Vagina (tissue), 2 donors: ENCODE measurements at places on chromosomes 3 and 15.

DNA sequence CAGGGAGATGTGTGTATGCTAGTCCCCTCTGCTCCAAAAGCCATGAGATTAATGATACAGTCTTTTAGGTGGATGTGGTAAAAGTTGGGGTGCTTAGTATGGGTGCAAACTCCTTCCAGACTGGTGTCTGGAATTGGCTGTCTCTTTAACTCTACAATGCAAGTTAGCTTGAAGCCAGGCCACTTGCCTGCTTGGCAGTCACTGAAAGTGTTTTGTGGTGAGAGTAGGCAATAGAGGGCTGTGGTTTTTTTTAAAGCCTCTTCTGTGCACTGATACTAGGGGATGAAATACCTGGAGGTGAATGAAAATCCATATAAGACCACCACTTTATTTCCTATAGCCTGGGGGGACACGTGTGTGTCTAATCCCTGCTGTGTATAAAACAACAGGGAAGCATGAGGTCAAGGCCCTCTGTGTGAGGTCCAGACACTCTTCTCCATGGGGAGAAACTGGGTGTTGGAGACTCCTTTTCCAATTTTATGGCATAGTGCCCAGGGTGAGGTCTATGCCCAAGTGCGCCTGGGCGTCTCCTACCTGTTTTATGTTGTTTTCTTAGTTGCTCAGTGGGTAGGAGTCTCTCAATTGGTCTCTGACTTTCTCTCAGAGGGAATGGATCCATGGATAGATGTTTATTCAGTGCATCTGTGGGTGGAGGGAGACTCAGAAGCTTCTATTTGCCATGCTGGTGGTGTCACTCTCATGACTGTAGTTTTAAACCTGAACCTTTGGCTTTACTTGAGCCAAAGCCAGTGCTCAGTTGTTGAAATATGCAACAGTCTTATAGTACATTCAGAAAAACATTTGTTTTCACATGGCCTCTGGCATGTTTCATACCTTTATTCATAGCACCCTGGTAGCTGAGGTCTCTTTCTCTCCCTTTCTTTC is 327.8 kb upstream of the ATP11B start:
- no peaks in the 10 kb centered on the region for H3K27me3 ChIP-seq
- H3K4me1 ChIP-seq = no peaks in the 10 kb centered on the region
- no peaks in the 10 kb centered on the region for H3K36me3 ChIP-seq
- DNase-seq = no peak
- H3K4me3 ChIP-seq = no peak overlapping the region

DNA sequence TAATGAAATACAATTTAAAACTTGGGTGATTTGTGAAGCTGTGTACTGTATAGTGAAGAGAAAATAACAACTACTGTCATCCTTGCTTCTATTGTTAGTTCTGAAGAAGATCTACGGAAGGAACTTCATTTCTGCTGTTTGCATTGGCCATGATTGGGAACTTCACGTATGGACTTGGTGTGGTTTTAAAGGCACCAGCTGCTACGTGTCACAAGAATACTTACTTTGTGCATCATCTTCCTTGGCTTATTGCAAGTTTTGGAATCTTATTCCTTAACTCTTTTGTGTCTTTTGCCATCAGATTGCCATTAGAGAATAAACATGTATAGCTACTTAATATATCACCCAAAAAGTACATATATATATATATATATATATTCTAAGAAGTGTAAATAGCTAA is 75.0 kb upstream of the VEPH1 start:
- no peaks in the 10 kb centered on the region for H3K4me1 ChIP-seq
- H3K27ac ChIP-seq = no peak overlapping the region
- no peaks in the 10 kb centered on the region for H3K27me3 ChIP-seq
- no peaks in the 10 kb centered on the region for H3K36me3 ChIP-seq
- H3K4me3 ChIP-seq = no peak overlapping the region

DNA sequence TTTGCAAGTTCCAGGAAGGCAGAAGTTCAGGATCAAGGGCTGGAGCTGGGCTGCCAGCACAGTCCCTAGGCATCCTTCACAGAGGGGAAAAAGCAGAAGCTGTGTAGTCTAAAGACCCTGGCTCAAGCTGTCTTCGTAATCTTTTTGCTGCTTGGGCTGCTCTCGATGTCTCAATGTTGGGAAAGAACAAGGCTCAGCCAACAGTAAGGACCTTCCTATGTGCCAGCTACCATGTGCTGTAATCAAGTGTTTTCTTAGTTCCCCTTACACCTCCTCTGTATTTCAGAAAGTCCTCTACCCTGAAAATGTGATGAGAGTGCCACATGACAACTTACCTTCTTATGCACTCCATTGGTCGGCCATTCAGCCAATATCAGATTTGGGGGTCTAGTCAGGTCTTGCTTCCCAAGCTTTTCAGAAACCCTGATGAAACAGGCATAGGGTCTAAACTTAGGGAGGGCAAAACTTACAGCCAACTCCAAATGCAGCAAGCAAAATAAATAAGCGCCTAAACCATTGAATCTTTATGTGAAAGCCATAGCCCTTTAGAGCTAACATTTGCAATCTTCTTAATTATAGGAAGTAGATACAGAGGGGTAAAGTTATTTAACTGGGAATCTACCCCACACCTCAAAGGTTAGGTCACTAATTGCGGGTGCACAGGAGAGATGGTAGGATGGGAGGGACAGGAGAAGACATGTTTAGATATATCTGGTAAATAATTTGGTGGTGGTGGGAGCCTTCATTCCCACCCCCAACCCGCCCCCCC is 1.2 kb upstream of the EDEM1 start:
- no peak for DNase-seq
- no peak overlapping the region for H3K27ac ChIP-seq
- H3K4me3 ChIP-seq = peak overlapping the region; percentile 77
- peaks cover 37% of the 10 kb centered on the region for H3K4me1 ChIP-seq

DNA sequence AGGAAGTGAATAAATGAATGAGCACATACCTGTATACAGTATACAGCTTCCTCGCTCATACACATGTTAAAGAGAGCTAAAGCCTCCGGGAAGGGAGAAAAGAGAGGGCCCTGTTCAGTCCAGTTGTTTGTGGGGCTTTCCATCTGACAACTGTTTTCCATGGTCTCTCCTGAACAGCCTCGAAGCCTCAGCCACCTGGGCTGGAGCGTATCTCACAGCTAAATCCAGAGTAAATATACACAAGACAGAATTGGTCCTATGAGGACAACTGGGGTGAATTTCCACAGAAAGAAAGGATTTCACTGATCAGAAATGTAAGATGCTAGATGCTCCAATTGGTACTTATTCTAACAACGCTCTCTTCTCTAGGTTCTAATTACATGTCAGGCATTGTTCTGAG is 103.5 kb downstream of the LIPC start:
- no peak for DNase-seq
- H3K27ac ChIP-seq = no peak overlapping the region
- H3K4me1 ChIP-seq = no peaks in the 10 kb centered on the region
- H3K4me3 ChIP-seq = no peak overlapping the region
- no peaks in the 10 kb centered on the region for H3K27me3 ChIP-seq

GRCh38 chr15:68289621-68290352 is 12.2 kb downstream of the FEM1B start:
- peaks cover 52% of the 10 kb centered on the region for H3K4me1 ChIP-seq
- H3K27me3 ChIP-seq = no peaks in the 10 kb centered on the region
- DNase-seq = peak; percentile 72
- no peaks in the 10 kb centered on the region for H3K36me3 ChIP-seq
- H3K4me3 ChIP-seq = no peak overlapping the region

DNA sequence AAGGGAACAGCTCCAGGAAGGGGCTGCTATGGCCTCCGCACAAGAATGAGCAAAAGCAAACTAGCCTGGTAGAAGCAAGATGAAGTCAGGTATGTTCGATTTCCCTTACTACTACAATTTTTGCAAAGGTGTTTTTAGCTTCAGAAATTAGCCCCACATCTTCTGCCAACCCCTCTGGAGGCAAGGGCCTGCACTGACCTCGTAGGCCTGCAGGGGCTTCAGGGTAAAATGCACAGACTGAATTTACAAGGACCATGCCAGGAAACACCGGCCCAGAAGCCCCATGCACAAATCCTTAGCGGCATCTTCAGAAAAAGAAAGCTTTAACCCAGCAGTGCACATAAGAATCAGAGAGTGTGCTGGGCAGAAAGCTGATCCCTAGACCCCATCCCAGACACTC is 53.0 kb downstream of the SLC6A1 start:
- H3K4me1 ChIP-seq = no peaks in the 10 kb centered on the region
- no peaks in the 10 kb centered on the region for H3K36me3 ChIP-seq
- H3K4me3 ChIP-seq = no peak overlapping the region
- H3K27me3 ChIP-seq = no peaks in the 10 kb centered on the region
- no peak for DNase-seq
- no peak overlapping the region for H3K27ac ChIP-seq

DNA sequence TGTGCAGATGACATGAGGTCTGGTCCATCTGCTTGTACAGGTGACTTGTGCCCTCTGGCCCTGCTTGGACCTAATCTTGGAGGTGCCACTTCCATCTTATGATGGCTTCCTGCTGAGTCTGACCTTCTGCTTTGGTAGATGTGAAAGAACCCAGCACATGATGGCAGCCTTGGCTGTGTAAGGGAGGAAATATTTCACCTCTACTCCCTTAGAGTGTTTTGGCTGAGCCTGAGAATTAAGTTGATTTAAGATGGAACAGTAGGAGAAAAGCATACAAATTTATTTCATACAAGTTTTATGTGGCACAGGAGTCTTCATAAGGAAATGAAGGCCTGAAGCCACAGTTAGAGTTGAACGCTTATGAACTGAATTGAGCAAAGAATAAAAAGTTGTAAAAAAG is 27.6 kb upstream of the CDCP1 start:
- H3K36me3 ChIP-seq = no peaks in the 10 kb centered on the region
- H3K4me3 ChIP-seq = no peak overlapping the region
- H3K27me3 ChIP-seq = no peaks in the 10 kb centered on the region
- peaks cover 13% of the 10 kb centered on the region for H3K4me1 ChIP-seq
- no peak overlapping the region for H3K27ac ChIP-seq

DNA sequence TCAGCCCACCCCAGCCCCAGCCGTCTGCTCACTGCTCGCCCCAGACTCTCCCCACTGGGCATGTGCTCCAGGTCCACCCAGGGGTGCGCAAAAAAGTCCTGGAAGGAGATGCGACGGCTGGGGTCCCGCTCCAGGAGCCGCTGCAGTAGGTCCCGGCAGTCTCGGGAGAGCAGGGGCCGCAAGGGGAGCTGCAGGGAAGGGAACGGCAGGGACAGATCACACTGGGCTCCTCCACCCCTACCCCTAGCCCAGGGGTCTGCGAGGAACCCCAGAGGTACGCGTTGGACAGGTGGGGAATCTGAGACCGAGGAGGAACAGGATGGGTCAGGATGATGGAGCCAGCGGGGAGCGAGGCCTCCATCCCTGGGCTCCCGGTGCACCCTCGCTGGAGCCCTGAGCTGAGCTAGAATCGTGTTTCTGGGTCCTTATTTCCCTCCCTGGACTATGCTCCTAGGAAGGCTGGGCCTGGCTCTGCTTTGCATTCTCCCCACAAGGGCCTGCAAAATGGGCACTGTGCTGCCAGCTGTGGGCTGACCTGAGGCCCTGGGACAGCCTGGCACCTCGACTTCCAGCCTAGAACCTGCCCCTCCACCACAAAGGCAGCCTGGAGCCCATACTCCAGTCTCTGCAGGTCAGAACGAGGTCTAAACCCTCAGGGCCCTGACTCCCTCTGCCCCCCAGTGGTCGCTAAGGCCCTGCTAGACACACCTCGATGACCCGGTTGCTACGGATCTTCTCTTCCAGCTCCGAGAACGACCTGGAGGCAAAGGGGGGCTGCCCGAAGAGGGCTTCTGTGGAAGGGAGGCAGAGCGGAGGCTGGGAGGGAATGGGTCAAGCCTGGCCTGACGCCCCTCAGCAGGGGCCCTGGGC is 3.2 kb downstream of the ULK3 start:
- peaks cover 37% of the 10 kb centered on the region for H3K4me1 ChIP-seq
- DNase-seq = no peak
- no peak overlapping the region for H3K27ac ChIP-seq
- H3K27me3 ChIP-seq = no peaks in the 10 kb centered on the region

DNA sequence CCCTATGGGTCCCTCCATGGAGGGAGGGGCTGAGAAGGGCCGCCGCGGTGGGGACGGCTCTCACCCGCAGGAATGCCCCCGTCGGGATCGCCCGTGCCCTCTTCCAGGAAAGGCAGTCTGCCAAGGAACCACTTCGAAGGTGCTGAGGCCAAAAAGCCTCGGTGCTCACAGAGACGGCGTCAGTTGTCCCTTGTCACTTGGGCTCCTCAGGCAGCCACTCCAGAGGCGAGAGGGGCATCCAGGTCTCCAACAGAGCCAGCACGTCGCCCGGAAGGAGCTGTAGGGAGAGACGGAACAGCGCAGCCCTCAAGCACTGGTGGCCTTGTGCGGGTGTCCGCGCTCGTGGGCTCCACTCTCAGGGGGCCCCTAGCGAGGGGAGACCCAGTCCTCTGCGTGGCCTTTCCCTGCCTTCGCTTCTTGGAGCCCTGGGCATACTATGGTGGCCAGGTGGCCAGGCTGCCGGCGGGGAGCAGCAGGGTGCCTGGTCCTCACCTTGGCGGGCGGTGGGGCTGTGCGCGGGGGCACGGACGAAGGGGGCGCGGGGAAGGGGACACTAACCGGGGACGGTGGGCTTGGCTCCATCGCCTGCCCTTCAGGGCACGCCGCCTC is 994 bp downstream of the MESP1 start:
- peak overlapping the region; percentile 51 for H3K4me3 ChIP-seq
- no peaks in the 10 kb centered on the region for H3K36me3 ChIP-seq
- H3K27me3 ChIP-seq = no peaks in the 10 kb centered on the region

DNA sequence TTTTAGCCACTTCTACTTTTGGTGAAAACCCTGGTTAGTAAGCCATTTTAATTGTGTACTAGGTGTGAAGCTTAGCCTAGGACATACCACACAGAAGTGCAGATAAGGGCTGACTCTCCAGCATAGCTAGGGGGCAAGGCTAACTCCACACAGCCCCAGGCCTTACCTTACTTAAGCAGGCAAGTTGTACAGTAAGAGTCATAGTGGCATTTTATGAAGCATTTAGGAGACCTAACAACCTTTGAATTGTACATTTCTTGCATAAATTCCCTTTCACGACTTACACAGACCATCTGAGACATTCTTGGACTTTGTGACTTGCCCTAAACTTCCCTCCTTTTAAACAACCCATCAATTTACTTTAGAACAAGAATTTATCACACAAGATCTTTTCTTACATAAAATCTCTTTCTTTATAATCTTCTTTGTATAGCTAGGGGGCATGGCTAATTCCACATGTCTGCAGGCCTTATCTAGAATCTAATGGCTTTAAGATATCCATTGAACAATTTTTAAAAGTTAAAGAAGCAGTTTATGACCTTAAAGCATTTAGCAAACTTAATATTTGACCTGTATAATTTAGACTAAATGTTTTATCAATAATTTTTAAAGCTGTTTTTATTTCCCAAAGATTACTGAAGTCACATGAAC is 18.7 kb upstream of the SKIL start:
- no peak overlapping the region for H3K27ac ChIP-seq
- no peak for DNase-seq
- H3K27me3 ChIP-seq = no peaks in the 10 kb centered on the region
- no peak overlapping the region for H3K4me3 ChIP-seq
- H3K36me3 ChIP-seq = no peaks in the 10 kb centered on the region

DNA sequence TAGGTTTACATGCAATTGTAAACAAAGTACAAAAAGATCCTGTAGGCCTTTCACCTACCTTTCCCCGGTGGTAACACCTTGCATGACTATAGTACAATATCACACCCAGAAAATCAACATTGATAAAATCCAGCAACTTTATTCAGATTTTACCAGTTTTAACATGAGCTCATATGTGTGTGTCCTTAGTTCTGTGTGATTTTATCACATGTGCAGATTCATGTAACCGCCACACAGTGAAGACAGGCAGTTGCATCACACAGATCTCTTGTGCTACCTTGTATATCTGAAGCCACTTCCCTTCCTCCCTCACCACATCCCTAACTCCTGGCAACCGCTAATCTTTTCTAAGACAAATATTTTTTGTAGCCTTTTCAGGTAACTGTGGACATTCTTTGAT is 183.5 kb upstream of the C2CD4B start:
- no peaks in the 10 kb centered on the region for H3K36me3 ChIP-seq
- DNase-seq = no peak
- no peaks in the 10 kb centered on the region for H3K27me3 ChIP-seq
- H3K4me1 ChIP-seq = no peaks in the 10 kb centered on the region
